G401 (cell line): ENCODE measurements at places on chromosomes 3 and 15. TPM values are rescaled to one million over a fixed set of nuclear protein-coding genes. Genes with fewer than 3 reads are reported as not detected.

WDR72 gene
- total RNA-seq, result not detected in 2 replicates

KIF23 gene
- 24.3 and 46.1 TPM in 2 replicates for total RNA-seq

VEPH1 gene
- total RNA-seq, result 17.7 and 25.3 TPM in 2 replicates

SAXO2 gene
- 1.2 TPM in 1 of 2 replicates, not detected in the other for total RNA-seq

DNA sequence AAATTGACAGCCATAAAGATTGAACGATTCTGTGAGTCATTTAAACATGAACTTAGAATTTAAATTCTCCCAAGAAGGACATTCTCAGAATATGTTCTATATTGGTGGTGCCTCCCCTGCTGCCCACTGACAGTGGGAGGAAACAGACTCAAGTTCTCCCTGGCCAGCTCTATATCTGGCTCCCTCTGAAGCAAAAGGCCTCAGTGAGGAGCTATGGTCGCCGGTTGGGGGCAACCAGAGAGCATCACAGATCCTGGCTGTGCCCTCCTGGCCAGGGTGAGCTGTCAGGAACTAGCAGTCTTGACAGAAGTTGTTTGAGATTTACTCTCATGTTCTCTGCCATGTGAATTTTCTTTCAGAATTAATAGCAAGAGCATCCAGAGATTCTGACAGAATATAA lies 285.5 kb downstream of the NTRK3 start:
- no peak for DNase-seq

GRCh38 chr15:96106181-96106580 lies 224.3 kb upstream of the NR2F2 start:
- no peak for DNase-seq

DNA sequence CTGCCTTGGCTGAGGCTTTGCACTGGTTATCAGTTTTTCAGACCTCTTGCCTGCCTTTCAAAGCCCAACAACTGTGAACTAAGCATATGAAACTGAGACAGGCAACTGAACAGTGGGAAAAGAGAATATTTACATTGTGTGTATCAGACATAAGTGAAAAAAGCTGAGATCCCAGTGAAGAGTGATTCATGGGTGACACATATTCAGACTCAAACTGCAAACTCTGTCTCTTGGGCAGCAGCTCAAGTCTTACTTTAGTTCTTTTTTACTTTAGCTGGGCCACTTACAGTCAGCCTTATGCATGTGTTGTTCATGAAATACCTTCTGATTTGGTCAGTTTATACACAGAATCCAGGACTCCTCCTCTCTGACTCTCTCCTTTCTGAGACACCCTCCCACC lies 19.2 kb downstream of the SUCLG2 start:
- no peak for DNase-seq

GRCh38 chr3:51391566-51392354 lies 675 bp downstream of the RBM15B start:
- DNase-seq, result no peak

- no peak for DNase-seq
These were observed 35.6 kb downstream of the NSUN3 start for GRCh38 chr3:94098452-94098851.

GRCh38 chr15:47410247-47410646 lies 307.1 kb upstream of the SEMA6D start:
- no peak for DNase-seq

DNA sequence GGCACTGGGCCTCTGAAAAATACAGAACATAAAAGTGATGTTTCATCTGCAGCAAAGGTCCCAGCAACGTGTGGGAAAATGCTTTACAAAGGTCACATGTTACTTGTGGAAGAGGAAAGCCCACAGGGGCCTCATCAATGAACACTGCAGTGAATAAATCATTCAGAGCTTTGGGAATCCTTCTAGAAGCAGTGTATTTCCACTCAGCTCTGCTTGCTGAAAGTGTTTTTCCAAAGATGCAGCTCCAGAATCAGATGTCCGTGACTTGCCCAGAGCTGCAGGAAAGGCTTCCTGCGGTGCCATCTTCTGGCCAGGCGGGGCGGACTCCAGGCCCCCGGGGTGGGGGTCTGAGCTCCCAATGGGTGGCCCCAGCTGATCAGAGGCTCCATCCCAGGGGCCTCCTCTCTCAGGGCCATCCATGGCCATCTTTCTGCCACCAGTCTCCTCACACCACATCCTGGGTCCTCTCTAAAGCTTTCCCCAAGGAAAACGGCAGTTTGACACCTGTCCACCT lies 81.5 kb downstream of the C3orf70 start:
- no peak for DNase-seq

GRCh38 chr15:85149465-85150129 lies 167.9 kb downstream of the PDE8A start:
- DNase-seq, result no peak
